ENCODE measurements at places on chromosomes 7 and 10.

DNA sequence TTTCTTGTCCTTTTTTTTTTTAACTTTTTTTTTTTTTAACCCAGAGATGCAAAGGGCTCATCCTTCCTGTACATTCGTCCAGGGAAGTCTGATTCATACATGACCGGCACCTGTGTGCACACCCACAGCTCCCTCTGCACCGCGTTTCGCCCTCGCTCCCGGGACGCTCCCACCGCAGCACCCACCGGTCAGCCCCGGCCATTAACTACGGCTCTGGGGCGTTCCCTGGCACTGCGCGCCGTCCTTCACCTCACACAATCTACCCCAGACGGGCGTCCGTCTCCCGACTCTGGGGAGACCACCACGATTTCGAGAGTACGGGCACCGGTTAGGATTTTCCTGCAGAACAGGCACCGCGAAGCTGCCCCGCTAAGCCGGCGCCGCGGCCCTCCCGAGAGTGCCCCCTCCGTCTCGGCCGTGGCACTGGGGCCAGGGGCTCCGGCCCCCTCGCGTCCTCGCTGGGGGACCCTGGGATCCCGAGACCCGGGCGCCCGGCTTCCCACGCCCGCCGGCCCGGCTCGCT, 452 bp downstream of the ATE1 start:
- DNase-seq: no peak

DNA sequence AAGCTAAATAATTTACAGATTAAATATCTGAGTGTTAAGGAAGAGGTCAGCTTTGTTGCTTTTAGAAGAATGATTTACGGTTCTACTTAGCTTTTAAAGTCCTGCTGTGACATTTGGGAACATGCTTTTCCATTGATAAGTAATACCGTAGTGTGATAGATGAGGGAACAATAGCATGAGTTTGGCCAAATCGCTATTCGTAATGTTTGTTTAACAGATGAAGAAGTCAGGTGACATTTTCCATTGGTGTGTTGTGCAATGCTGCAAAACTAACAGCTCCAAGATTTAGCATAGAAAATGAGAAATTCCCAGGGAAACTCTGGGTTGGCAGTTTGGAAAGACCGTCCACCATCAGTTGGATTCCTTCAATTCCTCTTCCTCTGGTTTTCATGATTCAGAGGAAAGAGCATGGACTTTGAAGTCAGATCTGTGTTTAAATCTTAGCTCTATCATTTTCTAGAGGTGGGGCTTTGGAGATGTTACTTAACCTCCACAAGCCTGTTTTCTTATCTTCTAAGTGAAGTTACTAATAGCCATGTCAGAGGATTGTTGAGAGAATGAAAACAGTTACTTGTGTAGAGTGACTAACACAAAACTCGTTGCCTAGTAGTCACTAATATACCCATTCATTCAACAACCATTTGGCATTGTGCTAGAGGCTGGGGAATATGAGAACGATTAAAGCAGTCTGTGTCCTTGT, 140.4 kb upstream of the BMPER start:
- no peak for DNase-seq

GRCh38 chr10:90136731-90137316, 435.4 kb downstream of the KIF20B start:
- no peak for DNase-seq

DNA sequence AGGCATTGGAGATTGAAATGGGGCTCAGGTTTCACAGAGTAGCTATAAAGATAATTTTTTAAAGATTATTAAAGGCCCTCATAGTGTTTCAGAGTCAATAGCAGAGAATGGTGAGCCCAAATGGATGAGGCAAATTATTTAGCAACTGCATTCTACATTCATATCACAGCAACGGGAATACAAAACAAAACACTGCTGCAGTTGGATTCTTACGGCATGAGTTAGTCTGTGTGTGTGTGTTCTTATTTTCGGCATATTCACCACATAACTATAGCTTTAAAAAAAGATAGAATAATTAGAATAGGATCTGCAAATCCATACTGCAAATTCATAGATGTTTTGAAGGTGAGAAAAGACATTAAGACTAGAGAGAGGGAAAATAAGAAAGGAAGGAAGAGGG, 66.0 kb downstream of the SUGCT start:
- DNase-seq: no peak

- DNase-seq: peak; percentile 61
Observed at GRCh38 chr10:51074238-51075028, at the start of gene PRKG1. Gene PRKG1, plus strand, starts transcription at chr10:51074487.

DNA sequence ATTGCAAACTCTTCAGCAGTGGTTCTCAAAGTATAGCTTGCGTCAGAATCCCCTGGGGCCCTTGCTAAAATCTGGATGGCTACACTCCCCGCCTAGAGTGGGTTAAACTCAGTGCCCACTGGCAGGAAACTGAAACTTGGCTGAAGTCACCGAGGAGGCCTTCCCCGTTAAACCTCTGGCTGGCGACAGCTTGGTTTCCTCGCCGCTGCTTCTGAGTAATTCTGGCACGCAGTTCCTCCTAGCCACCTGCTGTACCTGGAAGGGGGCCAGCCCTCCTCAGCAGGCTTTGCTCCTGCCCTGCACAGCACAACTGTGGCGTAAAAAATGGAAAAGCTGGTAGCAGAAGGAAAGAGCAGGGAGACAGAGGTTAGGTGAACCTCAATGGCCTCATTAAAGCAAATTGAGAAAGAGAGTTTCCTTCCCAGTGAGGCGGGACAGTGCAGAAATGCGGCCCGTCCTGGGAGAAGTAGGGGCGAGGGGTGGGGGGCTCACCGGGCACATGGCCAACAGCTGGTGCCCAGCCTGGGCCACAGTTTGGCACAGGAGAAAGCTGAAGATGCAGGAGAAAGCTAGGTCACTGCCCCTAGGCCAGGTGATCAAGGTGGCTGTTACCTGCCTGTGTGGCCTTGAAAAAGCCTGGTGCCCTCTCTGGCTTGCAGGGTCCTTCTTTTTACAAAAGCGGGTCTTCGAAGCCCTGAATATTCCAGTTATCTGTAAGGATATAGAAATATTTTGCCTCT, 46.6 kb downstream of the ALOX5 start:
- peak; percentile 41 for DNase-seq

GRCh38 chr7:5296611-5297226, 14.0 kb downstream of the SLC29A4 start:
- DNase-seq: no peak

- no peak for DNase-seq
Observed at GRCh38 chr7:38775506-38776175, 133.3 kb downstream of the VPS41 start.

GRCh38 chr7:37450035-37450434, 1.4 kb upstream of the ELMO1 start:
- DNase-seq: no peak

- no peak for DNase-seq
Observed at GRCh38 chr7:139450851-139451250, 32.6 kb downstream of the KLRG2 start.
